IPS-NIHi11 (cell line): ENCODE measurements at places on chromosomes 5 and 9.

DNA sequence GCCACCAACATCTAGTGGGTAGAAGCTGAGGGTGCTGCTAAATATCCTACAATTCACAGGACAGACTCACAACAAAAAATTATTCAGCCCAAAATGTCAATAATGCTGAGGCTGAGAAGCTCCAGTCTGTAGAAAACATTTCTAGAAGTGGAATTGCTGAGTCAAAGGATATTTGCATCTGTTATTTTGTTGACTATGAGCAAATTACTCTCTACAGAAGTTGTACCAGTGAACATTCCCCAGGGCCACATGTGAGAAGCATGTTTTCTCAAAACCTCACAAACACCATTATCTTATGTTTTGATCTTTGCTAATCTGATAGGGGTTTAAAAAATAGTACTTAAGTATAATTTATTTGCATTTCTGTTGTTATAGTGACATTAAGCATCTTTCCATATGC, 15.4 kb downstream of the ITK start:
- DNase-seq, result no peak

DNA sequence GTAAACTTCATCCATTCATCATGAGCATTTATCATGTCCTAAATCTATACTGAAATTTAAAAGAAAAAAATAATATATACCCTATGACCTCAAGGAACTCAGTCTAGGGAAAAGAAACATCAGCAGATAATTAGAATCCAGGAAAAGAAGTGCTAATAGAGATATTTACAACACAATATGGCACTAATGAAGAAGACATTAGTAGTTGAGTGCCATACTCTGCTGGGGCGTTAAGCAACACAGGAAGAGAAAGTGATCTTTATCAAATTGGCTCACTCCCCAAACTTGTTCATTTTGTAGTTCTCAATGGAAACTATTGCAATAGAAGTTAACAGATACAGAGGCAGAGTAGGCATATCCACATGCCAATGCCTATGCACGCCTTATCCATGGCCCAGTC, 27.5 kb downstream of the GABRA6 start:
- DNase-seq, result no peak

- DNase-seq, result no peak
These were observed 25.5 kb downstream of the NDUFA8 start for GRCh38 chr9:122133984-122134535.

GRCh38 chr5:154470947-154471870, 6.8 kb downstream of the HAND1 start:
- no peak for DNase-seq

GRCh38 chr5:180592176-180592575, 877 bp upstream of the SCGB3A1 start:
- no peak for DNase-seq

- no peak for DNase-seq
These were observed 42.5 kb upstream of the ALDH1A1 start for GRCh38 chr9:72995131-72996024.

DNA sequence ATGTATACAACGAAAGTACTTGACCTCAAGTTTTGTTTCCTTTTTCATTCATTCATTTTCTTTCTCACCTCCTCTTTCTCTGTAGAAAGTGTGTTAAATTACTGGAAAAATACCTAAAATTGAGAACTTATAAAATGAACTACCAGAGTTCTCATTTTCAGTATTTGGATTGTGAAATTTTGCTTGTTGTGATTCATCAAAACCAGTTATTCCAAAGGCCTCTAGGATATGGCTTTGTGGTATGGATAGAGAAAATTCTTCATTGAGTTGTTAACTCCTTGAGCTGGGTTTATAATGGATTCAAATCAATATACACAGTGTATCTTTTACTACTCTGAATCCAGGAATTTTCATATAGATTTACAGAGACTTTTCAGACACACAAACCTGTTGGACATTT, 287.6 kb downstream of the KDM4C start:
- no peak for DNase-seq
